Fibroblast of skin of abdomen (primary cell): ENCODE measurements at places on chromosomes 12 and 14.

DNA sequence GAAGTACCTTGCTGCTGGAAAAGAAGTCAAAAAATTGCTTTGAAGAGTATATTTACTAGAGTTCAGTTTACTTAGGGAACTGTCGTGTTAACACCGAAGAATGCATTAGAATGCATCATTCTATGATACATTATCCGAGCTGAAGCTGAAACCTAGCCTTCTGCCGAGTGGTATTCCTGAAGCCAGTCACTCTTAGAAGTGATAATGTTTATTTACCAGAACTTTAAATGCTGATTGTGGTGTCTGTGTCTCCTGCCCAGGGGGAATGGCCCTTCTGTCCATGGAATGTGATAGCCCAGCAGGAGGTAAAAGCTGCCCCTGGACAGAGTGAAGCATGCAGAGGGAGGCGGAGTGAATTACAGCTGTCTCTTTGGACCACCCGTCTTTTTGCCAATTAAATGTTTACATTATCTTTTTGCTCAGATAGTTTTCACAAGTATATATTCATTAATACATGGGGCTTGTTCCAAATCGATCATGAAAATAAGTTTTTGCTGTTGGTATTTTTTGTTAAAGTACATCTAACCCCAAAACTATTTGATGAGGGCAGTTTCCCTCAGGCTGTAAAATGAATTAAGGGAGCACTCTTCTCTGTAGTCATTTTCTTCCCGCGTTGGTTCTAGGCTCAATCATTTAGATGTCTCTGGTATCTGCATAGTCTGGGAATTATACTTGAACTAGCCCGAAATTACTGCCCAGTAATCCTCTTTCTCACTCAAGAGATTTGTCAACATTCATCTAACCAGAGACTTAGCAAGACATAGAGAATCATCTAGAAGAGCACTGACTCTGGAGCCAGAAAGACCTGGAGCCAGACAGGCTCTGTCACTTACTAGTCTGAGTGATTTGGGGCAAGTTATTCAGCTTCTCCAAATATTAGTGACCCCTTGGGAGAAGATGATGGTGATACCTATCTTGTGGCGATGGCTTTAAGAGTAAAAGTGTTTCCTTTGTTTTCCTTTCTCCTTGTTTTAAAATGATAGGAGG is 147.6 kb downstream of the CRADD start:
- no peak for DNase-seq

- no peak for DNase-seq
Measured at GRCh38 chr12:120851444-120851843, 52.7 kb downstream of the SPPL3 start.

DNA sequence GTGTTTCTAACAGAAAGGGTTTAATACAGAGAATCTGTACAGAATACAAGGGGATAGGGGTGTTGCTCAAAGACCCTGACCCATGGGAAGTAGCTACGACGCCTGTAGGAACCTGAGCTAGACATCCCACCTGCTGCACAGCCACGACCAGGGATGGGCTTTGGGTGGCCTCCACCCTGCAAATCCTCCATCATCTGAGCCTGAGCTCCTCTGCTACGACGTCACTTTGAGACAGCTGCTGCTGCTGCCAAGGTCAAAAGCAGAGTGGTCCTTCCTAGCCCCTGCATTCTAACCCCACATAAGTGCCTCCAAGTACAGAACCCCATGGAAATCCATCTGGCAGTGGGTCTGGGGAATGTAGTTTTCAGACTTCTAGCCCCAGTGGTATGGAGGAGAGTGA is 43.8 kb downstream of the JAG2 start:
- no peak for DNase-seq

- DNase-seq = no peak
Measured at GRCh38 chr14:24315807-24316596, 4.7 kb downstream of the LTB4R start.

DNA sequence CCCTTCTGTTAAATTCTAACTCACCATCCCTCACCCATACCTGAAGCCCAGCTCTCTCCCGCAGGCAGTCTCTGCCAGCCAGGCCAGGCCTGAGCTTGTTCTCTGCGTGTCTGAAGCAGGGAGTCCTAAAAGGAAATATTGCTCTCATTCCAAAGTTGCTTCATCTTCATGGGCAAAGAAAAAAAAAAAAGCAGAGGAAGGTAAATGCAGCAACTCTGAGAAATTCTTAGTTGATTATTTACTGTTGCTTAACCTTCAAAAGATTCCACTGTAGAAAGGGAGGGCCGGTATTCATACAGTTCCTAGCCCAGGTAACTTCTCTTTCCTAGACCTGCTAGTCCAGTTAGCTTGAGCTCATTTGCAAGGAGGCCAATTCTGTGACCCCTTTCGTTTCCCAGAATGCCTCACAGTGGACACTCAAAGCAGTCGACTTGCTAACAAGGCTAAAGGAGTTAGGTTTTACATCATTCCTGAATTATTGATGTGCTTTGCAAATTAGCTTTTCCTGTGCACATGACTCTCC is 193.5 kb upstream of the EEA1 start:
- no peak for DNase-seq

GRCh38 chr12:109777544-109777943 is 55.7 kb downstream of the TRPV4 start:
- DNase-seq = no peak

DNA sequence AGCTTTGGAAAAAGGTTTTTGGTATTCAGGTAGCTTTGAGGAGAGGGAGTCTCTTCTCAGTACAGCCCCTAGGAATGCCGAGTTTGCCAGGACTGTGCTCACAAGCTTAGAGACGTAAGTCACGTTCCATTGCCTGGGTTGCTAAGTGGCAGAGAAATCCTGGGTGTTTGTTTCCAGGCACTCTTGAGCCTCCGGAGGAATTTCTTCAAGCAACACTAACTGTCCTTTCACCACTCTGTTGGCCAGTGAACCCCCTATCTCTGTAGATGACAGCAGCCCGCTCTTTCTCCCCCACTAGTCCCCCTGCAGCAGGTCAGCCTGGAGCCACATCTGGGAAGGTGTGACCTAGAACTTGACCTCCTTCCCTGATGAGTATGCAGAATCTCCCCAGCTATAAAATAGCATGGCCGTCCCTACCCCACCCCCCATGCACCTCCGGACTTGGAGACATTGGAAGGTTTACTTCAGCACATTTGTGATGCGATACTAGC is 162.7 kb downstream of the ZFP36L1 start:
- no peak for DNase-seq

GRCh38 chr14:55416866-55417265 is 5.2 kb upstream of the ATG14 start:
- no peak for DNase-seq

- no peak for DNase-seq
Measured at GRCh38 chr12:82650627-82651337, 35.9 kb upstream of the TMTC2 start.

DNA sequence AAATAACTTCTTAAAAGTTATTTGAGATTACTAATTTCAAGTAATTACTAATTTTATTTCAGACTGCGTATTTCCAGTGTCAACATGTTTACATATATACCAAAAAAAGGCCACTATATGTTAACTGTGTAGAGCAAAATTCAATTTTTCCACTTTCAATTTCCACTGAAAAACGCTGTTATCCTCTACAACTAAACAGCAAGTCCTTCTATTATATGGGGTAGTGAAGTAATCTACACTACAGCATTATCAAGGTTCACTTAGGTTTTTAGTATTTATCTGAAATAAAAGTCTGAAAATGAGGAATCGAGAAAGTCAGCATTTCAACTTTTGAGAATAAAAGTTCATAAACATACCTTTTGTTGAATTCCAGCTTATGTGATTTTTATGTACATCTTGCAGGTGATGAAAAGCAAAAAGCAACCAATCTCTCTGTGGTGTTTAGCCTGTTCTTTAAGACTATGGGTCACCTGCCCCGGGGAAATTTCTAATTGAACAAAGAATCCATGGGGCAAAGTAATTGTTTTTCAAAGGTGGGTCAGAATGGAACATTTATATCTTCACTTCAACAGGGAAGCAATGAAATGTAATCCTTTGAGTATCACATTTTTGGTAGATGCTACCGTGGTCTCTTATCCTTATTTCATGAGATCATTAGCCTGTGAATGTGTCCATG is 3.3 kb downstream of the BTG1 start:
- DNase-seq = no peak

- no peak for DNase-seq
Measured at GRCh38 chr14:96617635-96618034, 115.5 kb downstream of the PAPOLA start.

GRCh38 chr12:69779928-69780327 is 41.3 kb downstream of the RAB3IP start:
- peak; percentile 24 for DNase-seq

DNA sequence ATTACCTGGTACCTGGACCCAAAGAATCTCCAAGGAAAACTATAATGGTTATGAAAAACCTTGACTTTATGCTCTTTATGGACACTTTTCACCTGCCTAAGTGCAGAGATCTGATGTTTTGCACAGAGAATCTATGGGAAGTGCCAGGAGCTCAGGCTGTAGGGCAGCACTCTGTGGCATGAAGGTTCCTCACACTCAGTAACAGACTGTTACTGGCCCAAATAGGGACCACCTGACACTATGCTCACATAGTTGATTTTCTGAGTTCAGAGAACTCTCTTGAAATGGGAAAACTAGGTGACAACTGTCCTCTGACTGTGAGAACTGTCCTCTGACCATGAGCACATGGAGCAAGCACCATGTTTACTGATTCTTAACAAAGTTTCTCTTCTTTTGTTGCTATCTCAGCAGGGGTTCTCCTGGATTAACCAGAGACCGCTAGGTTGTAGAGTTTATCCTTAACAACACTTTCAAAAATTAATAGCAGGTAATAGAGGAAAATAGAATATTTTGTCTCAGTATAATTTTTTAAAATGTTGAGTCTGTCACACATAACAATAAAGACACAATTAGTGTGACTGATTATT is 101.6 kb downstream of the STXBP6 start:
- DNase-seq = no peak

DNA sequence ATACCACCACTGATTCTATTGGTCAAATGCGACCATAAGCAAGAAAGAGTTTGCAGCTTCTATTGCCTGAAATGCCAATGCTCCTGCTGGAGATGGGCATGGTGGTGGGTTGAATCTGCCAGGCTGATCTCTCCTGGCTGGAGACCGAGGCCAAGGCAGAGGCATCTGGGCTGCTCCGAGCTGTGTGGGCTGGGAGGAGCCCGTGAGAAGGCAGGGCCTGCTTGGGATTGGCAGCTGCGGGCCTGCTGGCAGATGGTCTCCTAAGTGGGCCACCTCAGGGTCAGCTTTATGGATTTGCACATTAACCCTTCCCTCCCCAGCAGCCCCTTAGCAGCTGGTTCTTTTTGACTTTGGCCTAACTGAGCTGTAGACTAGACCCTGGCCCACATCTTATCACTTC is 25.4 kb downstream of the SRRM4 start:
- no peak for DNase-seq

- peak; percentile 3 for DNase-seq
Measured at GRCh38 chr14:57266065-57266464, 2.6 kb downstream of the EXOC5 start.

DNA sequence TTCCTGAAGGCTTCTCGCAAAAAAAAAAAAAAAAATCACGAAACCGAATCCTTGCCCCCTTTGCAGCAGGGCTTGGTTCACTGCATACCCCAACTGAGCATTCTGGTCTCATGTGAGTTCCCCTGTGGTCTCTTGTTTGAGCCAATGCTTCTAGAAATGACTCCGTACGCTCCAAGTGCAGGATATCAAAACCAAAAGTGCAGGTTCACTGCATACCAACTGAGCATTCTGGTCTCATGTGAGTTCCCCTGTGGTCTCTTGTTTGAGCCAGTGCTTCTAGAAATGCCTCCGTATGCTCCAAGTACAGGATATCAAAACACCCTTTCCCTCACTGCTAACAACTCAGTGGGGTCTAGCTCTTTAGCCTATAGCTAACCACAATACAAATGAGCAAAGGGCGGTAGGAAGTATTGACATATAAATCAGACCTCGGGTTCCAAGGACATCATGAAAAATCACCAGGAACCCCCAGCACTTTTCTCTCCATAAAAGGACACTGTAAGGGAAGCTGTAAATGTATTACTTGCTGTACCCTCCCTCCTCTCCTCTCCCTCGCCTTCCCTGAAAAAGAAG is 206.3 kb upstream of the NOS1 start:
- DNase-seq = no peak

GRCh38 chr14:20195911-20196310 is 5.2 kb downstream of the OR11G2 start:
- no peak for DNase-seq
